HCT116 (cell line): ENCODE measurements at places on chromosomes 7 and 10. TPM values are rescaled to one million over a fixed set of nuclear protein-coding genes. Genes with fewer than 3 reads are reported as not detected.

AQP1 gene
- 2.0 TPM for total RNA-seq

ADIRF gene
- total RNA-seq: 448 TPM

CPN1 gene
- 0.12 TPM for total RNA-seq

TMEM225B gene
- 3.1 TPM for total RNA-seq

CCDC136 gene
- 11.1 TPM for total RNA-seq

SHH gene
- total RNA-seq: 0.32 TPM

PHYHIPL gene
- not detected for total RNA-seq

SAP25 gene
- total RNA-seq: 4.4 TPM

TMEM196 gene
- total RNA-seq: not detected

- no peaks in the 10 kb centered on the region for H3K36me3 ChIP-seq
- no peaks in the 10 kb centered on the region for H3K4me1 ChIP-seq
- H3K27ac ChIP-seq: no peak overlapping the region
- H3K27me3 ChIP-seq: no peaks in the 10 kb centered on the region
- no peak for DNase-seq
Measured at GRCh38 chr10:64690194-64690593, 1169.0 kb downstream of the REEP3 start.

DNA sequence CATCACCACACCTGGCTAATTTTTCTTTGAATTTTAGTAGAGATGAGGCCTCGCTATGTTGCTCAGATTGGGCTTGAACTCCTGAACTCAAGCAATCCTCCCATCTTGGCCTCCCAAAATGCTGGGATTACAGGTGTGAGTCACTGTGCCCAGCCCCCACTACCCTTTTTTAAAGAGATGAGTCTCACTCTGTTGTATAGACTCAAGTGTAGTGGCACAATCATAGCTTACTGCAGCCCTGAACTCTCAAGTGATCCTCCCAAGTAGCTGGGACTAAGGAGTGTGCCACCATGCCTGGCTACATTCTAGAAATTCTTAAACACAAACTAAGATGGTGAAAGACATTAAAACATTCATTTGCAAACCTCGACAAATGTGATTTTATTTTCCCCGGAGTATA is 12.6 kb downstream of the SYPL1 start:
- no peak for DNase-seq
- no peak overlapping the region for H3K27ac ChIP-seq
- peaks cover 24% of the 10 kb centered on the region for H3K4me1 ChIP-seq
- H3K27me3 ChIP-seq: no peaks in the 10 kb centered on the region
- H3K4me3 ChIP-seq: no peak overlapping the region
- peaks cover 13% of the 10 kb centered on the region for H3K36me3 ChIP-seq

DNA sequence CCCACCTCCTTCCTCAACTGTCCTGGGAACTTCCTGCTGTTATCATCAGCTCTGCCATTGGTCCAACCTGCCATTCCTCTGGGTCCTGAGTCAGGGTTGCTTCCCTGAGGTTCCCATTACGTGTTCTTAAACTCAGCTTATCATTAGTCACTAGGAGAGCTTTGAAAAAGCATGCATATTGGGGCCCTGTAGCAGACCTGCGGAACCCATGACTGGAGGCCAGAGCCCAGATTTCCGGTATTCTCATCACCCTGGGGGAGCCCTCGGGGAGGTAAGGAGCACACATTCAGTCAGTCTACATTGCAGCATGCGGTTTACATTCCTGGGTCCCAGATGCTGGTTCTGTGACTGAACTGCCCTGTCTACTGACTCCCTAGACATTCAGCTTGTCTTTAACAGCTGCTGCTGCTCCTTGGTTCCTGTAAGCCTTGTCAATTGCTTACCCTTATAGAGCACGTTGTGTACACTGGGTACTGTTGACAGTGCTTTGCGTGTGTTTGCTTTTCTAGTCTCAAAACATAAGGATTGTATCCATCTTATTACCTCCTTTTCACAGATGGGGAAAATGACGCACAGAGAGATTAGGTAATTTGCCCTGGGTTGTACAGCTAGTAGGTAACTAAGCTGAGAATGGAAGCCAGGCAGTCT is 12.8 kb downstream of the CDHR3 start:
- no peak overlapping the region for H3K27ac ChIP-seq
- H3K27me3 ChIP-seq: no peaks in the 10 kb centered on the region
- no peak for DNase-seq
- no peak overlapping the region for H3K4me3 ChIP-seq
- H3K4me1 ChIP-seq: no peaks in the 10 kb centered on the region
